Stimulated activated CD4-positive, alpha-beta T cell treated with anti-CD3 and anti-CD28 coated beads, Interleukin-1b, Interleukin-23, amount 100 ng/mL, for 48 hours (primary cell): ENCODE measurements at places on chromosomes 1 and 21.

GRCh38 chr21:42525676-42526378 is 12.2 kb downstream of the SLC37A1 start:
- DNase-seq = no peak

DNA sequence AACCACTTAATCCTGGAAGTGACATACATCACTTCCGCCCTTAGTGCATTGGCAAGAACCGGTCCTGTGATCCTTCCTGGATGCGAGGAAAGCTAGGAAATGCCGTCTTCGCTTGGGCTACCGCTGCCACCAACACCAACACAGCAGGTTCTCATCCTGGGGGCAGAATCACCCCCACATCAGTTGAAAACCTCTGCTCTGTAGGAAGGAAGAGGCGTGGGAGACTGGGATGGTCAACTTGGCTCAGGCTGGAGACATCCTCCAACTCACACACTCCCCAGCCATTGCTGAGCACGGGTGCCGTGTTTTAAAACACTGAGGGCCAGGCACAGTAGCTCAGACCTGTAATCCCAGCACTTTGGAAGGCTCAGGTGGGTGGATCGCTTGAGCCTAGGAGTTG is 74.9 kb downstream of the ALPL start:
- DNase-seq = no peak

- DNase-seq = no peak
These were observed 63.9 kb downstream of the PLPPR4 start for GRCh38 chr1:99328171-99328570.

- DNase-seq = no peak
These were observed 356.6 kb upstream of the SNX7 start for GRCh38 chr1:98304888-98305287.

- DNase-seq = no peak
These were observed 57.9 kb downstream of the BRINP2 start for GRCh38 chr1:177228693-177229065.

- DNase-seq = no peak
These were observed 10.0 kb downstream of the GBP7 start for GRCh38 chr1:89165811-89166210.

DNA sequence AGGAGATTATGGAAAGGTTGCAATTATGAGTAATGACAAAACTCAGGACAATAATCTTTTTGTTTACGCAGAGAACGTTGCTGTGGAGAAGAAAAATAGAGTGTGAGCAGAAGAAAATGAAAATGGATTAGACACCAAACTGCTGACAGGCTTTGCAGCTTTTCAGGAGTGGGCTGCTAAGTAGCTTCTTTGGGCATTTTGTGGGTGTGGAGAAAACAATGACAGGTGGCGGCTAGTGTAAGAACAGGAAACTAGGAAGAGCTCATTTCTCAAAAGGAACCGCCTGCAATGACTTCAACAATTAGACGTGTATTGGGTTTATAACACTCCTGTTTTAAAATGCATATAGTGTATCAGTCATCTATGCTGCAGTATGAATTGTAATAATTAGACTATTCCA is 18.3 kb upstream of the PALMD start:
- no peak for DNase-seq

- DNase-seq = no peak
These were observed 76.9 kb upstream of the RGS18 start for GRCh38 chr1:192081359-192081758.

DNA sequence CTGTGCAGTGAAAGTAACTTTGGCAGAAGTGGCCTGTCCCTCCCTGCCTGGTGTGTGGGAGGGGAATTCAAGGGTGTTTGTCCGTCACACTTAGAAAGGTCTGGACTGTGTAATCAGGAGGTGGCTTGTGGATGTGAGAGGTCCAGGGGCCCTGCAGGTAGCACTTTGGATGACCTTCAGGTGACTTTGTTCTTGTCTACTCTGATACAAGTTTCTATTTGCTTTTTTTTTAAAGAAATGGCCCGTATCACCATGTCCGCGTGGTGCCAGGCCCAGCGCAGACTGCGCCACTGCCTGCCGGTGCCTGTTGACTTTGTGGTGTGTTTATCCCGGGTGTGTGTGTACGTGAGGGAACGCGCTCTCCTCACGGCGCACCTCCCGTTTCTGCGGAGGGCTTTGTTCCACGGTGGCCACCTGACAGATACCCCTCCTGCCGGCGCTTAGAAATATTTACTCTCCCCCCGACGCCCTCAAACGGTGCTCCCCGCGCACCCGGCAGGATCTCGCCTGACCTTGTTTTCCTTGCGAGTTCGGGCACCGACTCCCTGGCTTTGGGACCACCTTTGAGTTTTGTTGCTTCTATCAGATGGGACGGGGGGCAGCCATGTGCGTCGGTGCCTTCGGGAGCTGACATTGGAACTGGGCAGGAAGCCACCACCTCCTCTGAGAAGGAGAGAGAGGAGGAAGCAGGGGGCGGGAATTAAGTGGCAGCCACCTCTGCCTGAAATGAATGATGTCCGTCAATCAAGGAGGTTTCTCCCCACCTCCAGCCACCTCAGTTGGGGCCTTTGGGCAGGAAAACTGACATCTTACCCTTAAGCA is 119.4 kb downstream of the PRDM16 start:
- no peak for DNase-seq

GRCh38 chr1:230211436-230212145 is 144.6 kb downstream of the GALNT2 start:
- DNase-seq = no peak

GRCh38 chr1:226668173-226668560 is 70.9 kb downstream of the ITPKB start:
- DNase-seq = no peak

DNA sequence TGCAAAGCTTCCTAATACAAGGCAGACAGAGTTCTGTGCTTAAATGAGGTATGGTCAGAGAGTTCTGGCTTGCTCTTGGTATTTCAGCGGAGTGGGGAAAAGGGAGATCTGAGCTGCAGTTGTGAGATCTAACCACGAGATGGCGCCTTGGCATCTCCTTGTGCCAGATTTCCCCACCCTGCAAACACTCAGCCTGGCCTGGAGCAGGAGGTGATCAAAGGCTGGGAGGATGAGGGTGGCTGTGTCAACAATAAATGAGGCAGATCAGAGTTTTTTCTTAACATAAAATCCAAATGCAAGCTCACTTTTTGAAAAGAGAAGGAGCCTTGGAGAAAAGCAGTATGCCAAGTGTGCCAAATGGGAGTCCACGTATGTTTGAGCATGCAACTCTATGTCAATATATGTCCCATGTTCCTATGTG is 4.1 kb upstream of the TFAP2E start:
- peak; percentile 60 for DNase-seq

GRCh38 chr21:39667353-39667891 is 54.7 kb downstream of the B3GALT5 start:
- DNase-seq = no peak

DNA sequence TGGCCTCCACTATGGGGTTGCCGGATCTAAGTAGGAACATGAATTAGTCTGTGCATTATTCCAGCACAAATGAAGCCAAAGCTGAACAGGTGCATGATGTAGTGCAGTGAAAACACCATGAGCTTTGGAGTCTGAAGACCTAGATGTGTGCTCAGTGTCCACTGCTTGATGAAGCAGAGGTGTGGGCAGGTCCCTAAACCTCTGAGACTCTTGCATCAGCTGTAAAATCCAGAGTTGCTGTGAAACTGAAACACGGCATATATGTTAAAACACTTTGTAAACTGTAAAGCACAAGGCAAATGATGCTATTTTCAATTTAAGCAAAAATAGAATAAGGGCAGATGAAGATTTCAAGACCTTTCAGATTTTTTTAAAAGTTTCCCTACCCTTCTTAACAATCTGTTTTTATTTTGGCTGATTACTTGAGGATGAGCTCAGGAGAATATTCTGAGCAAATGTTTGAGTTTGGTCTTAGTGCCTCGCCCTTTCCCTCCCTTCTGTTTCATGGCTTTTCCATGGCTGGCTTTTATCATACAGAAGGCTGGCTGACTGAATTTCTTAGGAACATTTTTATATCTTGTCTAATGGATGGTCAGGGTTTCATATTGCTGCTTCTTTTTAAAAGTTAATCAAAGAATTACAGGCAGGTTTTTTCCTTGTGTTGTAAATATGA is 221.8 kb downstream of the NTNG1 start:
- DNase-seq = no peak

GRCh38 chr1:185157599-185158412 is 839 bp downstream of the SWT1 start:
- DNase-seq = no peak

GRCh38 chr1:57824535-57824934 is 400.7 kb upstream of the DAB1 start:
- no peak for DNase-seq

GRCh38 chr1:212254853-212255363 is 30.3 kb upstream of the PPP2R5A start:
- DNase-seq = no peak

DNA sequence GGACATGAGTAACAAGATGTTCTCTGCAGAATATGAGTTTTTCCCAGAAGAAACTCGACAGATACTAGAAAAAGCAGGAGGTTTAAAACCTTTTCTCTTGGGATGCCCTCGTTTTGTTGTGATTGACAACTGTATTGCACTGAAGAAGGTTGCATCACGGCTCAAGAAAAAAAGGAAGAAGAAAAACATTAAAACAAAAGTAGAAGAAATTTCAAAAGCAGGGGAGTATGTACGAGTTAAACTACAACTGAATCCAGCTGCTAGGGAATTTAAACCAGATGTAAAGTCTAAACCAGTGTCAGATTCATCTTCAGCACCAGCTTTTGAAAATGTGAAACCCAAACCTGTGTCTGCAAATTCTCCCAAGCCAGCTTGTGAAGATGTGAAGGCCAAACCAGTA is 92.5 kb downstream of the TTC3 start:
- no peak for DNase-seq

DNA sequence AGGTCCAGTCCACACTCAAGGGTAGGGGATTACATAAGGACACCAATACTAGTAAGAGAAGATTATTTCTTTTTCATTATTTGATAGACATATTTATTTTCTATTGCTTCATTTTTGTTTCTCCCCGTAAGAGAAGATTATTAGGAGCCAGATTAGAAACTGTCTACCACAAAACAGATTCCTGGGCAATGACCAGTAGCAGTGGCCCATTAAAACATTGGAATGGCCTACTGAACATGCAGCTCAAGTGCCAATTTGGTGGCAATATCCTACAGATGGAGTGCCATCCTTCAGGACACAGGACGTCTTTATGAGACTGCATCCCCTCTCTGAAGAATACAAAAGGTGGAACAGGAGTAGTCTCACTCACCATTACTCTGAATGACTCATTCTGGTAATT is 34.0 kb upstream of the ARHGAP29 start:
- DNase-seq = no peak

DNA sequence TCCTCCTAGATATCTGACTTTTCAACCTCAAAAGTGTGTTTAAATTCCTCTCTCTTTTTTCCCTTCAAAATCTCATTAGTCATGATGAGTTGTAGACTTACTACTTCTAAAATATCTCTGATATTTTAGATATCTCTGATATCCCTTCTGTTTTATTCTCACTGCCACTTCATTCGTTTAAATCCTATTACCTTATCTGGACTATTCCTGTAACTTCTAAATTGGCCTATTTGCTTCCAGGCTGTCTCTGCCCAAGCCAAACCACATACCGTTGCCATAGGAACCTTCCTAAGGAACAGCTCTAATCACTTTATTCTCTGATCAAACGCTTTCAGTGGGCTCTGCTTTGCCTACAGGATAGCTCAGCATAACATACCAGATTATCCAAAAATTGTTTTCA is 333.1 kb upstream of the CHRM3 start:
- no peak for DNase-seq

- DNase-seq = peak; percentile 29
These were observed 71.9 kb upstream of the USP24 start for GRCh38 chr1:55286856-55287602.

- no peak for DNase-seq
These were observed 31.2 kb downstream of the VAV3 start for GRCh38 chr1:107933736-107934135.

GRCh38 chr1:58460469-58460868 is 86.1 kb downstream of the OMA1 start:
- DNase-seq = no peak

- DNase-seq = no peak
These were observed 36.7 kb downstream of the DNASE2B start for GRCh38 chr1:84434801-84435549.

DNA sequence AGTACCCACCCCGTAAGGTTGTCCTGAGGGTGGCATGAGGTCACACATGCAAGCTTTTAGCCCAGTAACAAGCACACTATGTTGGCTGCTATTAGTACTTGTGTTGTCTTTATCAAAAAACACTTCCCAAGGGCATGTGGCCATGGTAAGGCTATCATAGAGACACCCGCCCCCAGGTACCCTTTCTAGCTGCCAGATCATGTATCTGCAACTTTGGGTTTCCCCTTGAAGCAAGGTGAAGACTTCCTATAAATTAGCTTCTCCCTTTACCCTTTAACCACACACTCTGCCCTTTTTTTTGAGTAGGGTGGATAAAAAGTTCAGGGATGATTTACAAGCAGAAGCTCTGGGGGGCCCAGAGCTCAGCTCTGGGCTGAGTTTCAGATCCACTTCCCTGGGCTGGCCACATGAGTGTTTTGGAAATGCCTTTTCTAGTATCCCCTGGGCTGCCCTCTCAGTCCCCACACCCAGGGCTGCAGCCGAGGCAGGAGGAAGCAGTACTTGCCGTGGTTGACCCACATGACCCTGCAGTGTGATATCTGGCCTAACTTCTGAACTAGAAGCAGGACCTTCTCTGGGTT is 2.0 kb downstream of the ZDHHC18 start:
- DNase-seq = no peak

DNA sequence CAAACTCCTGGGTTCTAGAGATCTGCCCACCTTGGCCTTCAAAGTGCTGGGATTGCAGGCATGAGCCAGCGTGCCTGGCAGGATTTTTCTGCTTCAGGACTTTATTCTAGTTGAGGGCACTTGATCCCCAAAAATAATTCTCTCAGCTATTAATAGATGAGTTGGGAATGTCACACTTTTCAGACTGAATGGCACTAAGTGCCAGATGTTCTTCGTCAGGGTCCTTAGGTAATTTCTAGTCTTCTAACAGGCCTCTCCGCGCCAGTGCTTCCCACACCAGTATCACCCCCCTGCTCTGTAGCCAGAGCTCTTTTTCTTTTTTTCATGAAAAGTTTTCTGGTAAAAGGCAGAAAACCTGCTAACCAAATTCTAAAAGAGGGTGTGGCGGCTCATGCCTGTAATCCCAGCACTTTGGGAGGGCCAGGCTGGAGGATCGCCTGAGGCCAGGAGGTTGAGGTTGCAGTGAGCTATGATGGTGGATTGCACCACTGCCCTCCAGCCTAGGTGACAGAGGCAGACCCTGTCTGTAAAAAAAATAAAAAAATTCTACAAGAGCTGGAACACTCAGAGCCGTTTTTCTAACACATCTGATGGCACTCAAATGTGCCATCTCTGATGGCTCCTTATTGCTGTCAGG is 6.1 kb upstream of the SARS1 start:
- DNase-seq = no peak

DNA sequence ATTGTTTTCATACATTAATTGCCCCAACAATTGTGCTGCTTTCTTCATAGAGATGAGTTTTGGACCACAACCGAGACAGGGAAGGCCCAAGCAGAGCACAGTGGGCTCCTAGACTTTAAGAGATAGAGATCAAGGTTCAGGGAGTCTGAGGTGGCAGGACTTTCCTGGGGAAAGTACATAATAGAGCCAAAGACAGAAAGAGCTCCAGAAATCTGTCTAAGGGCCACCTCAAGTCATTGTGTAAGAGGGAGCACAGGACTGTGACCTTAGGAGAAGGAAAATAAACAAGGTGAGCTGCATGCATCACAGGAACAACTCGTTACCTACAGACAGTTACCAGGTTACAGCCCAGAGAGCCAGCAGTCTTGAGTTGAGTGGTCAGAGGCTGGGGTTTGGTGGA is 41.3 kb upstream of the CR2 start:
- DNase-seq = no peak

GRCh38 chr1:210482491-210482890 is 153.8 kb downstream of the HHAT start:
- DNase-seq = no peak

- DNase-seq = peak; percentile 35
These were observed 26.8 kb downstream of the UMODL1 start for GRCh38 chr21:42097860-42098454.
